ENCODE measurements at places on chromosomes 11 and 22. TPM values are rescaled to one million over a fixed set of nuclear protein-coding genes. Genes with fewer than 3 reads are reported as not detected.
A peak's percentile ranks its signal among the peaks of the same experiment; 100 is the strongest.

DNA sequence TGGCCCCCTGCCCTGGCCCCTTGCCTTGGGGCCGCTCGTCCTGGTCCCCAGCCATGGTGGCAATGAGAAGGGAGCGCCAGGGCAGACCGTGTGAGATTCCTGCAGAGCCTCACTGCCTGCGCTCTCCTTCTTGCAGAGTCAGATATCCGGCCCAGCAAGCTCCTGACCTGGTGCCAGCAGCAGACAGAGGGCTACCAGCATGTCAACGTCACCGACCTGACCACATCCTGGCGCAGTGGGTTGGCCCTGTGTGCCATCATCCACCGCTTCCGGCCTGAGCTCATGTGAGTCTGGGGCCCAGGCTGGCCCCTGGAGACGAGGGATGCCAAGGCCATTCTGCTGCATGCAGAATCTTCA lies 114.1 kb downstream of the MICAL2 start:
- H3K4me3 ChIP-seq = no peak overlapping the region
- H3K36me3 ChIP-seq = no peaks in the 10 kb centered on the region
- H3K27me3 ChIP-seq = no peaks in the 10 kb centered on the region
- DNase-seq = peak; percentile 56
- H3K4me1 ChIP-seq = peaks cover 20% of the 10 kb centered on the region
- no peak overlapping the region for H3K27ac ChIP-seq

- H3K4me1 ChIP-seq = no peaks in the 10 kb centered on the region
- no peaks in the 10 kb centered on the region for H3K27me3 ChIP-seq
- H3K36me3 ChIP-seq = peaks cover 20% of the 10 kb centered on the region
- peak overlapping the region; percentile 91 for H3K4me3 ChIP-seq
These were observed 747 bp downstream of the NXF1 start for GRCh38 chr11:62804310-62805075.

DNA sequence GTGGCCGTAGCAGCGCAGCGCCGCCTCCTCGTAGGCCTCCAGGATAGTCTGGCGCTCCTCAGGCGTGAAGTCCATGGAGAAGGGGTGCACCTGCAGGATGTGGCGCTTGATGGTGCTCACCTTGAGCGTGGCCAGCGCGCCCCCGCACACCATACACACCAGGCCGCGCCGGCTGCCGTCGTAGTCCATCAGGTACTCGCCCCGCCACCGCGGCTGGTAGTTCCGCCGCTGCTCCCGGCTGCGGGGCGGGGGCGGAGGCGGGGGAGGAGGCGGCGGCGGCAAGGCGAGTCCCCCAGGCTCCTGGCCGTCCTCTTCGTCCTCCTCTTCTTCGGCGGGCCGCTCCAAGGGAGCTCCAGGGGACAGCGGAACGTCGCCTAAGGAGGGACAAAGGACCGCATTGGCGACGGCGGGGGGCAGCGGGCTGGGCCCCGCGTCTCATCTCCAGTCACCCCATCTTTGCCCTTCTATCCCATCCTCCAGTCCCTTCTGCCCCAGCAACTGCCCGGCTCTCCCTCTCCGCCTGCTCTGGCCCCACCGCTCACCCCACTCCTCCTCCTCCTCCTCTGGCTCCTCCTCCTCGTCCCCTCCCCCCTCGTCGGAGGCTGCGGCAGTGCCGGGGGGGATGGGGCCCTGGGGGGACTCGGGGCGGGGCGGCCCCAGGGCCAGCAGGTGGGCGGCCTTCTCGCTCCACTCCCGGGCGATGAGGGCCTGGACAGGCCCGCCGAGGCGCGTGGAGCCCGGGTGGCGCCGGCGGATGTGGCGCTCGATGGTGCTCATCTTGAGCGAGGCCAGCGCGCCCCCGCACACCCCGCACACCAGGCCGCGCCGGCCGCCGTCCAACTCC lies 4.9 kb downstream of the ZFTA start:
- no peak overlapping the region for H3K4me3 ChIP-seq
- H3K27me3 ChIP-seq = no peaks in the 10 kb centered on the region
- H3K27ac ChIP-seq = no peak overlapping the region
- no peaks in the 10 kb centered on the region for H3K4me1 ChIP-seq

- no peaks in the 10 kb centered on the region for H3K27me3 ChIP-seq
- no peaks in the 10 kb centered on the region for H3K36me3 ChIP-seq
- no peaks in the 10 kb centered on the region for H3K4me1 ChIP-seq
- no peak overlapping the region for H3K4me3 ChIP-seq
These were observed 39.9 kb downstream of the BMAL1 start for GRCh38 chr11:13317293-13318080.

The UBQLN3 gene
- total RNA-seq = 0.28 TPM

DNA sequence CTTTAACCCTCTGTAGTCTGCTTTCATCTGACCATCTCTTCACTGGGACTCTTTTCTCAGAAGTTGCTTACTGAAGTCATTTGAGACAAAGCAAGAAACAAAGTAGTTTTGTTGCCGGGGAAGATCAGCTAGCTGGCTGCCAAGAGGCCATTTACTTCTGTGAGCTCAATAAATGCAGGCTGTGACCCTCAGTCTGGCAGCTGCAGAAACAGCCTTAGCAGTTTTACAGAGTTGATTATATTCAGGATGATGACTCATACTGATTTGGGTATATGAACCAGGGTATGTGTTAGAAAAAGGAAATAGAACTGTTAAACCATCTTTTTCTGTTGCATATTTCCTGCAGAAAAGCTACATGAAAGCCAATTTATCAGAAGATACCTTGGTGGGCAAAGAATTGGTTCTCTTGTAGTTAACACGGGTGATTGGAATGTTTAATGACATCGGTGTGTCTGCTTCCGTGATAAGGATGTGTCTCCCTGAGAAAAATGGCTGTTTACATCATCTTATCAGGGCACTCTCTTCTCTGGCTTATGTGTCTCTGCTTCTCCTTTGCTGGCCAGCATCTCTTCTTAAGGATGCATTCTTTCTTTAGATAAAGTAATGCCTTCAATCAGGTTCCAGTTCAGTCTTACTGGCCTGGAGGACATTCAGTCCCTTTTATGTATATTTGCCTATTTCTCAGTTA lies 18.5 kb downstream of the FIBIN start:
- no peaks in the 10 kb centered on the region for H3K36me3 ChIP-seq
- no peaks in the 10 kb centered on the region for H3K27me3 ChIP-seq
- H3K4me3 ChIP-seq = no peak overlapping the region
- H3K4me1 ChIP-seq = peaks cover 22% of the 10 kb centered on the region

DNA sequence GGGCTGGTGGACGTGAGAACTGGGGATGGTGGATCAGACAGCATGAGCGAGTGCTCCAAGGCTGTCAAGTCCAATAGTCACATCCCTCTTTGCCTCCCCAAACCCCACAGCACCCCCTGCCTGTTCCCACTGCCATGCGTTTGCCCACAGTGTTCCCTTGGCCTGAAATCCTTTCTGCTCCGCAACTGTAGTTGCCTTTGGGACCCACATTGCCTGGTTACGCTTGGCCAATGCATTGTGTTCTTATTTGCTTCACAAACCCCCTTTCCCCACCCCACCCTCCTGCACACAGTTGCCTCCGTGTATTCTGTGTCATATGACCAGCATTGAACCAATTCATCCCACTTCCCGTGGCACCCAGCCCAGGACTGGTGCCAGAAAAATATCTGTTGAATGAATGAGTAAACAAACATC lies 2.1 kb upstream of the KIAA0930 start:
- no peaks in the 10 kb centered on the region for H3K27me3 ChIP-seq
- H3K4me3 ChIP-seq = no peak overlapping the region
- H3K27ac ChIP-seq = no peak overlapping the region
- no peaks in the 10 kb centered on the region for H3K4me1 ChIP-seq
- H3K36me3 ChIP-seq = no peaks in the 10 kb centered on the region

- H3K4me1 ChIP-seq = peaks cover 32% of the 10 kb centered on the region
- H3K36me3 ChIP-seq = no peaks in the 10 kb centered on the region
- DNase-seq = no peak
- H3K27ac ChIP-seq = no peak overlapping the region
- no peaks in the 10 kb centered on the region for H3K27me3 ChIP-seq
- no peak overlapping the region for H3K4me3 ChIP-seq
These were observed 9.8 kb downstream of the MS4A18 start for GRCh38 chr11:60734279-60734678.

DNA sequence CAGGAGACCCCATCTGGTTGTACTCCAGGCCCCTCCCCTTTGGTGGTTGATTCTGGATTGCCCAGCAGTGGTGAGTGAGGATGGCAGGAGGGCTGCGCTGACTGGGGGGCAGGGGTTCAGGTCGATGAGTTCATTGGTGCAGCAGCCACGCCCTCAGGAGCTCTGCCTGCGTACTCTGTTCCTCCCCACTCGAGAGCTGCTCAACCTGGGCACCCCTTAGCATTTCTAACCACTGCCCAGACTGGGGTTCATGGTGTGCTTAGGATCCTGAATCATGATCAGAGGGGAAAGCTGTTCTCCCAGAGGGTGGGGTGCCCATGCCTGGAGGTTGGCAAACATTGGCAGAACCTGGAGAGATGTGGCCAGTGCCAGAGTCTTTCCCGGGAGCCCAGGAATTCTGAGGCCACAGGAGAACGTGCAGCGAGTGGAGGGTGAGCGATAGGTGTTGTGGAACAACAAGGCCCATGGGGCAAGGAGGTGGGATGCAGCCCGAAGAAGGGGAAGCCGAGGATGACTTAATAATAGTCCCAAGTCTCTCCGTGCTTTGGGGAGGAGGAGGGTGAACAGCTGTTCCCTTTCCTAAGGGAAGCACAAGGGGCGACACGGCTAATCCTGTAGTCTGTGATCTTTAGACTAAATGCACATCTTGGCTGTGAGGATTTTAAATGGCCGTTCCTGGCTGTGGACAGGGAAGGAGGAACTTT lies 75.5 kb downstream of the SCN3B start:
- no peaks in the 10 kb centered on the region for H3K4me1 ChIP-seq
- no peaks in the 10 kb centered on the region for H3K36me3 ChIP-seq

GRCh38 chr22:45334528-45334927 lies 24.8 kb downstream of the FAM118A start:
- peaks cover 2% of the 10 kb centered on the region for H3K4me1 ChIP-seq
- no peaks in the 10 kb centered on the region for H3K27me3 ChIP-seq
- DNase-seq = no peak
- no peak overlapping the region for H3K27ac ChIP-seq
- H3K36me3 ChIP-seq = peaks cover 35% of the 10 kb centered on the region
- no peak overlapping the region for H3K4me3 ChIP-seq

- H3K4me3 ChIP-seq = no peak overlapping the region
- no peaks in the 10 kb centered on the region for H3K36me3 ChIP-seq
- no peak overlapping the region for H3K27ac ChIP-seq
- peaks cover 5% of the 10 kb centered on the region for H3K27me3 ChIP-seq
- DNase-seq = no peak
- H3K4me1 ChIP-seq = no peaks in the 10 kb centered on the region
These were observed 963.6 kb downstream of the BRD1 start for GRCh38 chr22:48863965-48864528.

DNA sequence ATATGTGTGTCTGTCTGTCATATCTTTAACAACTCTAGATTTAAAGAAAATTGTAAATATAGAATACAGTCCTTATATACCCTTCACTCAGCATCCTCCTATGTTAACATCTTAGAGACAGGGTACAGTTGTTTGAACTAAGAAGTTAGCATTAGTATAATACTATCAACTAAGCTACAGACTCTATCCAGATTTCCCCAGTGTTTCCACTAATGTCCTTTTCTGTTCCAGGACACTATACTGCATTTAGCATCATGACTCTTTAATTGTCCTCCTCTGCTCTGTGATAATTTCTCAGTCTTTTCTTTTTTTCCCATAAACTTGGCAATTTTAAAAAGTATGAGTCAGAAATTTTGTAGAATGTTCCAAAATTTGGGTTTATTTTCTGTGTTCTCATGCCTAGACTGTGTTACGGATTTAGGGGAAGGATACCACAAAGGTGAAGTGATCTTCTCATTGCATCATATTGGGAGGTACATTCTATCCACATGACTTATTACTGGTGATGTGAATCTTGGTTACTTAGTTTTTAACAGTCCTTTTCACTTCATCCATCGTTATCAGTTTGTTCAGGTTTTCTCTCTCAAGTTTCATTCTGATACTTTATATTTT lies 168.4 kb downstream of the SBF2 start:
- DNase-seq = no peak
- no peaks in the 10 kb centered on the region for H3K27me3 ChIP-seq
- H3K36me3 ChIP-seq = no peaks in the 10 kb centered on the region
- H3K27ac ChIP-seq = no peak overlapping the region
- peaks cover 1% of the 10 kb centered on the region for H3K4me1 ChIP-seq

DNA sequence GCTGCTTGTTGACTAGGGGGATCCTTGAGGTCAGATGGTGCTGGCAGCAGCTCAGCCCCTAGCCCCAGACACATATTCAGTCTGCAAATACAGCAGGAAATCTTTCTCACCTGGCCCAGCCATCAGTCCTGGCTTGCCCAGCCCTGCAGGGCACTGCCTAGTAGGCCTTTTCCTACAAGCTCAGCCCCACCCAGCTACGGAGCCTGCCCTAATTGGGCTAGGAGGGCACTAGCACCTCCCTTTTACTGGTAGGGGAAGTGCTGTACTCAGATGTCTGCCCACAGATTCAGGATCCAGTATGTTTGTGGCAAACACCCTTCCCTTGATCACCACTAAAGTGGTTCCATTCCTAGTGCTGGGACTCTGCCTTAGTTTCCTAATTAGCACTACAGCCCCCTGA lies 257.1 kb upstream of the CADM1 start:
- DNase-seq = no peak
- H3K27ac ChIP-seq = no peak overlapping the region
- H3K36me3 ChIP-seq = no peaks in the 10 kb centered on the region
- peaks cover 3% of the 10 kb centered on the region for H3K4me1 ChIP-seq
- H3K4me3 ChIP-seq = no peak overlapping the region

The OR10G7 gene
- total RNA-seq = not detected

DNA sequence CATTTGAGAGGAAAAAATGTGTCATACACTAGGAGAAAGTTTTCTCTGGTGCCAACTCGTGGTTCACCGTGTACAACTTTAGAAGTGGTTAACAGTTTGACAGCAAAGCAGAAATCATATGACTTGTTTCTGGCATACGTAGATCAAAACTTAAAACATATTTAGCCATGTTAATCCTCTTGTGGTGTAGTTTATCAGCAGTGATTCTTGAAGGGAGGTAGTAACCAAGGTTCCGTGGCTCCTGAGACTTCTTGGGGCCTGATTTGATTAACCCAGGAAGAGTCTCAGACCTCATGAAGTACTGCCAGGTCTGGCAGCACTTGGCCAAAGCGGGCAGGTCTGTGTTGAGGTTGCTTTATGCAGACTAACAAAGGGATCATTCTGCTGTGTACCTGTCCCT lies 40.5 kb downstream of the SREBF2 start:
- H3K27ac ChIP-seq = no peak overlapping the region
- H3K4me1 ChIP-seq = no peaks in the 10 kb centered on the region
- peaks cover 36% of the 10 kb centered on the region for H3K36me3 ChIP-seq
- no peaks in the 10 kb centered on the region for H3K27me3 ChIP-seq

The PRRG4 gene
- 9.7 TPM for total RNA-seq

GRCh38 chr22:24985826-24986214 lies 33.3 kb downstream of the KIAA1671 start:
- H3K4me3 ChIP-seq = no peak overlapping the region
- H3K4me1 ChIP-seq = peaks cover 27% of the 10 kb centered on the region
- no peaks in the 10 kb centered on the region for H3K36me3 ChIP-seq
- peak overlapping the region; percentile 68 for H3K27ac ChIP-seq
- no peaks in the 10 kb centered on the region for H3K27me3 ChIP-seq
- peak; percentile 44 for DNase-seq

The ZP1 gene
- total RNA-seq = not detected

DNA sequence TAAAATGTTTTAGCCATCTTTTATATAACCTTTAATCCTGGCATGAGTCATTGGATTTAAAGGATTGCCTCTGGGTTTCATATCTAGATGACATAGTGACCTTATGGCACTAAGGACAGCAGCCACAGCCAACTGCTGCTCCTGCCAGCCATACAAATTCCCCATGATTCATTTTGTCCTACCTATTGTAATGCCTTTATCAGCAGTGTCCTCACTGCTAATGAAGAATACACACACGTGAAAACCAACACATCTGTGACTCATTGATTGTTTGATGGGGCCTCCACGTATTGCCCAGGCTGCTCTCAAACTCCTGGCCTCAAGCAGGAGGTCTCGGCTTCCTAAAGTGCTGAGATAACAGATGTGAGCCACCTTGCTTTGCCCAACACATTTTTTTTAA lies 1.8 kb downstream of the LDHAL6A start:
- DNase-seq = no peak
- no peaks in the 10 kb centered on the region for H3K36me3 ChIP-seq
- no peaks in the 10 kb centered on the region for H3K4me1 ChIP-seq
- no peaks in the 10 kb centered on the region for H3K27me3 ChIP-seq
- no peak overlapping the region for H3K4me3 ChIP-seq

Measured in lung (tissue), 17 donors.